Nephron progenitor cell (in vitro differentiated cells): ENCODE measurements at places on chromosomes 2 and 18.

DNA sequence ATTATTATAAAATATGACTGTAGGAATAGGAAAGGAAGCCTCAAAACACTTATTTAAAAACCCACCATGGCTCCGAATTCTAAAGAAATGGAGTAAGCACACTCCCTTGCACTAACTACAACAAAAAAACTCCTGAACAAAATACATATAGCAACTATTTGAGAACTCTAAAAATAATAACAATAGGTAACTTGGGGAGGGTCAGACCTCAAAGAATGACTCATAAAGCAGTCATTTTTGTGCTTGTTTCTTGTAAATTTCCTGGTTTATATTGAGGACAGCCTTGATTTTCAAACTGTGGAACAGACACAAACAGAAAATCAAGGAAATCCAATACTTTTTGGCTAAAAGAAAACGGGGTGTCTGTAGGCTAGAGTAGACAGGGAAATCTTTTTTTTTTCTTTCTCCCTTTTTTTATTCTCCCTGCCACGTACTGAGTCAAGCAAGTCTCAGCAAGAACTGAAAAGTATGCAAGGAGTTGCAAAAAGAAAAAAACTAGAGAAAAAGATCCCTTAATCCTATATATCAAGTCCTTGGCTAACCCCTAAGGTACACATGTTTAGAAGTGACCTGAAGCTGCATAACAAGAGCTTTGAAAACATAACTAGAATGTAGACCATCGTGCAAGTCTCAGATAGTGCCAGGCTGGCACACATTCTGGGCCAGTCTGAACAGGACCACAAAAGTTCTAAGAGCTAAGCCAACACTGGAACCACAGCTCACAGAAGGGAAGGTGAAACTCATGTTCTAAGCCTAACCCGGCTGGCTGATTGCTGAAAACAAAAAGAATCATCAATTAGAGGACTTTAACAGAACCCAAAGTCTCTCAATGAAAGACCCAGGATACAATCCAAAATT is 403.1 kb upstream of the LYPD1 start:
- H3K4me3 ChIP-seq = no peak overlapping the region
- no peaks in the 10 kb centered on the region for H3K4me1 ChIP-seq
- no peaks in the 10 kb centered on the region for H3K27me3 ChIP-seq
- no peaks in the 10 kb centered on the region for H3K36me3 ChIP-seq
- no peak for DNase-seq

DNA sequence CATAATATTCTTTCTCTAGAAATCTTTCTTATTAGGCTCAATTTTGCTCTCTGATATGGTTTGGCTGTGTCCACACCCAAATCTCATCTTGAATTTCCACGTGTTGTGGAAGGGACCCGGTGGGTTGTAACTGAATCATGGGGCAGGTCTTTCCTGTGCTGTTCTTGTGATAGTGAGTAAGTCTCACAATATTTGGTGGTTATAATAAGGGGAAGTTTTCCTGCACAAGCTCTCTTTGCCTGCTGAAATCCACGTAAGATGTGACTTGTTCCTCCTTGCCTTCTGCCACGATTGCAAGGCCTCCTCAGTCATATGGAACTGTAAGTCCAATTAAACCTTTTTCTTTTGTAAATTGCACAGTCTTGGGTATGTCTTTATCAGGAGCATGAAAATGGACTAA is 73.8 kb downstream of the CAVIN2 start:
- H3K27me3 ChIP-seq = peaks cover 2% of the 10 kb centered on the region
- H3K4me1 ChIP-seq = no peaks in the 10 kb centered on the region
- no peaks in the 10 kb centered on the region for H3K36me3 ChIP-seq

GRCh38 chr18:1585881-1586488 is 681.3 kb downstream of the ADCYAP1 start:
- no peaks in the 10 kb centered on the region for H3K36me3 ChIP-seq
- H3K27ac ChIP-seq = no peak overlapping the region
- peaks cover 4% of the 10 kb centered on the region for H3K4me1 ChIP-seq
- DNase-seq = peak; percentile 10
- no peaks in the 10 kb centered on the region for H3K27me3 ChIP-seq

DNA sequence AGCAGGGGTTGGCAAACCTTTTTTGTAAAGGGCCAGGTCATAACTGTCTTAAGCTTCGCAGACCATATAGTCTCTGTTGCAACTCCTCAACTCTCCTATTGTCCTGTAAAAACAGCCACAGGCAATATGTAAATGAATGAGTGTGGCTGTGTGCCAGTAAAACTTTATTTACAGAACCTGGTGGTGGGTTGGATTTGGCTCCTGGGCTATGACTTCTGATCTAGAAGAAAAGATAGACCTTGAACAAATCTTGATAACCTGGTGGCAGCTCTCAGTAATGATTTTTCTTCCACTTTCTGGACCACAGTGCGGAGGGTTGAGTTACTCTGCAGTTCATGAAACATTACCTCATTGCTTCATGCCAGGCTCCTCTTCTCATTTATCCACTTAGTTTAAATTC is 139.3 kb downstream of the MYCN start:
- peaks cover 3% of the 10 kb centered on the region for H3K27me3 ChIP-seq
- H3K4me3 ChIP-seq = no peak overlapping the region
- H3K27ac ChIP-seq = no peak overlapping the region
- DNase-seq = no peak
- peaks cover 54% of the 10 kb centered on the region for H3K4me1 ChIP-seq

- H3K36me3 ChIP-seq = no peaks in the 10 kb centered on the region
- no peak overlapping the region for H3K4me3 ChIP-seq
- H3K4me1 ChIP-seq = no peaks in the 10 kb centered on the region
- H3K27ac ChIP-seq = no peak overlapping the region
These were observed 304.0 kb upstream of the TMEFF2 start for GRCh38 chr2:192498747-192499146.

GRCh38 chr18:24659827-24660720 is 199.6 kb downstream of the HRH4 start:
- H3K27me3 ChIP-seq = peaks cover 15% of the 10 kb centered on the region
- H3K4me3 ChIP-seq = no peak overlapping the region
- H3K36me3 ChIP-seq = peaks cover 5% of the 10 kb centered on the region
- no peak for DNase-seq
- H3K27ac ChIP-seq = no peak overlapping the region

- H3K4me3 ChIP-seq = no peak overlapping the region
- H3K4me1 ChIP-seq = peaks cover 88% of the 10 kb centered on the region
- no peak for DNase-seq
These were observed 94.6 kb upstream of the MCFD2 start for GRCh38 chr2:47010176-47010575.

DNA sequence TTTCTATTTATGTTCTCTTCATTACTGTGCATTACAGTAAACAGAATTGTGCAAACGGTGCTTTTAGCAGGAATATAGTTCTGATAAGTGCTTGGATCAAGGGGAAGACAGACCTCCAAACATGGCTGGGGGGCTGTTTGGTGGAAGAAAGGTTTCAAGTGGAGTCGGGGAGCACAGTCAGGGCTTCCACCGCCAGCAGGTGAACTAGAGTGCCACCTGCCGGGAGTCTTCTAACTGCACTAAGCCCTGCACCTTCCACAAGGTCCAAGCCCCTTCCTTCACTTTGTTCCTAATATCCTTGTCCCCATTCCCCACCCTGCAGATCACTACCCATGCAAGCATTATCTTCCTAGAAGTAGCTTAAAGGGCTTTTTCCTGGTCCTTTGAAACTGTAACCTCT is 11.1 kb downstream of the ONECUT2 start:
- peaks cover 90% of the 10 kb centered on the region for H3K27me3 ChIP-seq
- H3K27ac ChIP-seq = no peak overlapping the region
- H3K36me3 ChIP-seq = no peaks in the 10 kb centered on the region

- no peak for DNase-seq
- no peaks in the 10 kb centered on the region for H3K36me3 ChIP-seq
- no peak overlapping the region for H3K27ac ChIP-seq
- H3K4me3 ChIP-seq = no peak overlapping the region
These were observed 26.4 kb upstream of the B4GALT6 start for GRCh38 chr18:31710826-31711225.

GRCh38 chr2:127155947-127156346 is 49.0 kb upstream of the BIN1 start:
- H3K36me3 ChIP-seq = peaks cover 8% of the 10 kb centered on the region
- H3K4me1 ChIP-seq = peaks cover 56% of the 10 kb centered on the region
- no peak for DNase-seq
- no peak overlapping the region for H3K4me3 ChIP-seq

DNA sequence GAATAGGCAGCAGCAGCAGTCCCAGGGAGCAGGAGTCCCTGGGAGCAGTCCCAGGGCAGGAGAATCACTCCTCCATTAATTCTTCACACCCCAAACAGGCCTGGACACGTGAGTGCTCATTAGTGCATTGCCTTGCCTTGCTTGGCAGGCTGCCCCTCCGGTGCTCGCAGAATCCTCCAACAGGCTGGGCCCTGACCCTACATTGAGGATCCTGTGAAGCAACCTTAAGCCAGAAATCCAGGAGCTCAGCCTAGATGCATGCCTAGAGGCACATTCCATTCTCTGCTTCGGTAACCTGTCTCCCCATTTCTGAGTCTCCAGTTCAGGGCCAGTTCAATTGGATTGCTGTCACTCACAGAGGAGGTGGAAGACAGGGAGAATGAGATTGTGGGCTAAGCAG is 97.4 kb upstream of the LRATD1 start:
- no peak for DNase-seq
- H3K36me3 ChIP-seq = no peaks in the 10 kb centered on the region
- H3K27ac ChIP-seq = no peak overlapping the region
- no peak overlapping the region for H3K4me3 ChIP-seq
- no peaks in the 10 kb centered on the region for H3K27me3 ChIP-seq

- H3K27ac ChIP-seq = no peak overlapping the region
- peaks cover 3% of the 10 kb centered on the region for H3K27me3 ChIP-seq
- no peak overlapping the region for H3K4me3 ChIP-seq
- peaks cover 17% of the 10 kb centered on the region for H3K4me1 ChIP-seq
These were observed 24.8 kb upstream of the HS6ST1 start for GRCh38 chr2:128343459-128343858.

DNA sequence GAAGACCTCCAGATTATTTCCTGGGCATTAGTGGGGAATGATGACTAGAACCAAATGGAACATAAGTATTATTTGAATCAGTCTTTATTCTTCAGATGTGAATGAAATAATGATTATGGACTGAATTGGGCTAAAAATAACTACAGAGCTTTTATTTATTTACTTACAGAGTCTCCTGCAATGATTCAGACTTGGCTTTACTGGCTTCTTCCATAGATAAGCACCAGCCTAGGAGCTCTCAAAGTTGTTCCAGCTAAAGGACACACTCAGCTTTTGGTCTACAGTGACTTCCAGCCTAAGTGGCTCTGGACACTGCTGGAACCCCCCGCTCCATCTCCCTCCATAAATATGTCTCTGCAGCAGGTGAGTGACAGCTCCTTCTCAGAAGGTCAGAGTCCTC is 24.3 kb upstream of the ARHGAP25 start:
- no peaks in the 10 kb centered on the region for H3K36me3 ChIP-seq
- peaks cover 12% of the 10 kb centered on the region for H3K27me3 ChIP-seq
- H3K27ac ChIP-seq = no peak overlapping the region
- DNase-seq = no peak
- H3K4me1 ChIP-seq = no peaks in the 10 kb centered on the region

DNA sequence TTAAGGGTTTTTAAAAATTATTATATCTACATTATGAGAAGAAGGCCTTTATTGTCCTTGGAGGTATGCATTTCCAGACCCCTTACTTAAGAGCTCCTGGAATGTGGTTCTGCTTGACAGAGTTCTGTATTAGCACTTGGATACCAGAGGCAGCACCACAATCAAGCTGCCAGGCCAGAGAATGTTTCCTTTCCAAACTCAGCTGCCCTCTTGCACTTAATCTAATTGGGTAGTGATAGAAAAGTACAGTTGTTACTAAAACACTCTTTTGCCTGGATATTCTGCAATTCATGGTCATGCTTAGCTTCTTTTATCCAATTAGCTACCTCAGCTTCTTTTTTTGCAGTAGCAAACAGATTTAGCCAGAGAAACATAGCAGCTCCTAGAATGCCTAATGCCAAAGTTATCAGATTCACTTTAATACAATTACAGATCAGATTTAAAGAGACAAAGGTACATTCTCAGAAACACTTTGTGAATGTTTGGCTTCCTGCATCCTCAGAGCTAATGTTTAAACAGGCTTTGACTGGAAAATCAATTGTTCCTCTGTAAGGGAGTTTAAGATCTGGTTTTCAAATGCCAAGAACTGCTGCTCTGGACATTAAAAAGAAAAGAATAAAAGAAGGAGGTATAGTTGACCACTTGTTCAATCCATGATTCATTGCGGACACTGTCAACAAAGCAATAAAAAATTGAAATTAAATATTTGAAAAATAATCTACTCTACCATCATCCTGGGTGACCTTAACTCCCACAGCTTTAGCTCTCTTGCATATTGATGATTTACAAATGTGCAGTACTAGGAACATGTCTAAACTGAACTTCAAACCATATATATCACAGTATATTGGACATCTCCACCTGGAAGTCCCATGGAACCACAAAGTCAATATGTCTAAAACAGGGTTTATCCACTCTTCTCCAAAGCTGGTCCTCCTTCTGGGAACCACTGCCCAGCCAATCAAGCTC is 12.8 kb downstream of the NOSTRIN start:
- H3K27me3 ChIP-seq = peaks cover 4% of the 10 kb centered on the region
- no peak overlapping the region for H3K4me3 ChIP-seq
- no peak for DNase-seq
- H3K27ac ChIP-seq = no peak overlapping the region
- H3K36me3 ChIP-seq = no peaks in the 10 kb centered on the region
- H3K4me1 ChIP-seq = peaks cover 51% of the 10 kb centered on the region

GRCh38 chr2:168343586-168343985 is 96.2 kb upstream of the STK39 start:
- no peak for DNase-seq
- H3K27ac ChIP-seq = no peak overlapping the region
- H3K4me3 ChIP-seq = no peak overlapping the region
- H3K4me1 ChIP-seq = peaks cover 30% of the 10 kb centered on the region

DNA sequence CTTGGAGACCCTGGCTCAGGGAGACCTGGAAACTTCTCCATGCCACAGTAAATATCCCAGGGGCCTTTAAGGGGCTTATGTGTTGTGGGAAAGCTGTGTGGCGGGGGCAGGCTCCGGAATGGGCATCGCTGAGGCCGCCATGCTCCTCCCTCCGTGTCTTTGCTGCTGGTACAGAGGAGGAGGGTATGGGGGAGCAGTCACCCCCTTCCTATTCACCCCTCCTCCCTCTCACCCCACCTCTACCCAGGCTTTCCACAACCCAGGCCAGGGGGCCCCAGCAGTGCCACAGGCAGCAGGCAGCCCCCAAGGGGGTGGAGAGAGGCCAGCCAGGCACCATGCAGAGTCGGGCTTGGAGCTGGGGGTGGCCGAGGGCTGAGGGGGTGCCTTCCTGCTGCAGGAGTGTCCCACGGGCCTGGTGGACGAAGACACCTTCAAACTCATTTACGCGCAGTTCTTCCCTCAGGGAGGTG is 28.0 kb upstream of the FAHD2A start:
- peaks cover 16% of the 10 kb centered on the region for H3K27me3 ChIP-seq
- H3K36me3 ChIP-seq = no peaks in the 10 kb centered on the region
- no peak overlapping the region for H3K27ac ChIP-seq

DNA sequence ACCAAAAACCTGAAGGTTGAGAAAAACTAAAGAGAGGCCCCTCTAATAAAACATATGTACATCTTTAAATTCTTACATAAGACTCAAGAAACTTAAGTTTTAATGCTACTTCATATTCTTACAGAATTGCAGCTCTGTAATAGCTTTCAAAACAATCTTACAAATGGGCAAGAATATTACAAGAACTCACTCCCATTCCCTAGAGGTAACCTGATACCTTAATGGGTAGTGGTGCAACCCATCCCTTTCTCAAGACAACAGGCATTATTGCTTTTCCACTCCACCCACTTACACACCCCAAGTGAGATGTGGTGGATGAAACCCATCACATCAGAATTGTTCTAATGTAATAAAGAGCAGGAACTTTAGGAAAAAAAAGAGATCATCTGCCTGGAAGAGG is 103.7 kb downstream of the RBMS1 start:
- H3K4me1 ChIP-seq = peaks cover 61% of the 10 kb centered on the region
- no peak for DNase-seq
- no peak overlapping the region for H3K4me3 ChIP-seq
- no peaks in the 10 kb centered on the region for H3K27me3 ChIP-seq
